Central memory CD4-positive, alpha-beta T cell (primary cell): ENCODE measurements at places on chromosomes 3 and 15.

DNA sequence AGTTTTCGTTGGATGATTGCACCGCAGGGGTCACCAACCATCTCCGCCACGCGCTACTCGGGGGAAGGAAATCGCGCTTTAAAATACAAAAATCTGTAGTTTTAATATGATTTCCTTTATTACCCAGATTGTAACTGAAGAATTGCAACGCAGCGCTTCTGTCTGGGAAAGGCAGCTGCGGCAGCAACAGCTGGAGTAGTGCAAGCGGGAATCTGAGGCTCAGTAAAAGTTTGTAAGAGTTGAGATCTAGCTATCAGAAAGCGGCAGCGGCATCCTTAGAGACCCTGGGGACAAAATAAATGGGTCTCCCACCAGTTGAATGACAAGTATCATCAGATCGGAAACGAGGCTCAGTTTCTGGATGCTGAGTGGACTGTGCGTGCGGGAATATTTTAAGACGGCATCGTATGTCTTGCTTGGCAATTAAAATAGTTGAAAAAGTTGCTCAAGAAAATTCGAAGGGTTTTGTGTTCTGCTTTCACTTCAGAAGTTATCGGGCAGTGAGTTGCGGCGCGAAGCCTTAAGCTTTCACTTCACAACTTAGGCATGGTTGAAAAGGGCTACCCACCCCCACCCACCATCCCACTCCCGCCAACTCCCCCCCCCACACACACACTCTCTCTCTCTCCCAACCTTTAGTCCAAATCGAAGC is 2.7 kb downstream of the MECOM start:
- DNase-seq: no peak

DNA sequence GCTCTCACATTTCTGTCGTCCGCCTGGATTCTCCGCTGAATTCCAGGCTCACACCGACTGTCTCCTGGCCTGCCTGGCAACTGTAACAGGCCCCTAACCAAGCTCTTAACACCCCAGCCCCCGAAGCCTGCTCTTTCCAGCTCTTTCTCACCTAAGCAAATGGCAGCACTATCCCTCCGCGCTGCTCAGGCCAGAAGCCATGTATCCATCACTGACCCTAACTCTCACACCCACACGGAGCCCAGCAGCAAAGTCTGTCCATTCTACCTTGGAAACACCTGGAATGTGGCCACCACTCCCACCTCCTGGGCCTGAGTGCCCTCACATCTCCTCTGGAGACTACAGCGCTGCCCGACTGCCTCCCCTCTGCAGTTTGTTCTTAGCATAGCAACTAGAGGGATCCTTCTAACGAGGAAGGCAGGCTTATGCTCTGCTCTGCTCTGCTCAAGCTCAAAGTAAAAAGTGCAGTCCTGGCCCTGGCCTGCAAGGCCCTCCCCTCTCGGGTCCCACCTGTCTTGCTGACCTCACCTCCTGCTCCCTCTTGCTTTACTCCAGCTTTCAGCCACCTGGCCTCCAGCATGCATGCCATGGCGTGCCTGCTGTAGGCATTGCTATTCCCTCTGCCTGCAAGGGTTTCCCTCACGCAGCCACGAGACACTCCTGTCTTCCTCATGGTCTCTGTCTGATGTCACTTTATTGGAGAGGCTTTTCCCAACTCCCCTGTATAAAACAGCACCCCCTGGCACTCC is 27.2 kb downstream of the FEM1B start:
- no peak for DNase-seq

DNA sequence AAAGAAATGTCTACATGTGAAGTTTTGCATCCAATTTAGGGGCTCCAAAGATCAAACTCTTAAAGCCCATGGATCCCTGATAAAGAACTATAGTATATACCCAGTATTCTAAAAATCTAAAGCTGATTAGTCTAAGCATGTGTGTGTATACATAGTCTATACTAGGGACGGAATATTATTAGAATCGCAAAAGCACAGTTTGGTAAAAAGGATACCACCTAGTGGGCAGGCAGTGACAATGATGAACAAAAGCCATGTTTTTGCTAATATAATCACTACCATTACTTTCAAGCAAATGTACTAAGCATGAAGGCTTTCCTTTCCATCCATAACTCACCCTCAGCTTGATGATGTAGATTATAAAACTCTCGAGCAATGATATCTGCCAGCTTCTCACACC is 16.5 kb downstream of the POLQ start:
- no peak for DNase-seq

- no peak for DNase-seq
Observed at GRCh38 chr3:26962492-26963360, 340.2 kb downstream of the LRRC3B start.

DNA sequence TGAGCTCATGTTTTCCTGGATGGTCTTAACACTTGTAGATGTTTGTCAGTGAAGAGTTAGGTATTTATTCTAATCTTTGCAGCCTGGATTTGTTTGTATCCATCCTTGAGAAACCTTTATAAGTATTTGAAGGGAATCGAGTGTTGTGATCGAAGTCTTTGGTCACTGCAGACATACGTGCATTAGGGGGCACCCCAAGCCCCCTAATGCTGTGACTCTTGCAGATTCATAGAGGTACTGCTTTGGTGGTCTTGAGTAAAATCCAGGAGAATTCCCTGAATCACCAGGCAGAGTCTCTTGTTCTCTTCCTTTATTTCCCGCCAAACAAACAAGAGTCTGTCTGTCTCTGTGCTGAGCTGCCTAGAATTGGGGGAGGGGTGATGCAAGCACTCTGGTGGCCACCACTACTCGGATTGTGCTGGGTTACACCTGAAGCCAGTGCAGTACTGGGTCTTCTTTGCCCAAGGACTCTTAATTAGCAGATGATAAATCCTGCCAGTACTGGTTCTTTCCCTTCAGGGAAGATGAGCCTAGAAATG is 170.5 kb upstream of the POU1F1 start:
- DNase-seq: no peak

DNA sequence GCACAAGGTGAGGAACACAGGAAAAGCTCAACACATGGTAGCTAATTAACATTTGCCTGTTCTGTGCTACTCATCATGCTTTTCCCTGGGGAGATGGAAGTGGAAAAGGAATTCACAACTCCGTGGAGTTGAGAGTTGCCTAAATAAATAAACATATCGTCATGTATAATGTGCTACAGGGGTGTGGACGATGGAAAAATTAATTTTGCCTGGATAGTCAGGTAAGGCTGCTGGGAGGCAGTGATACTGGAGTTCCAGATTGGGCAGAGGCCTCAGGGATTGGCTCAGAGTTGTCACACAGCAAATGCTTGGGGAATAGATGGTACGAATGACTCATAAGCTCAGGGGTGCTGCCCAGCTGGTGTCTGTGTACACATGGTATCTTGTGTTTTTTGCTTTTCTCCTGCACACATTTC is 3.1 kb upstream of the ABHD6 start:
- no peak for DNase-seq
